ENCODE measurements at places on chromosomes 12 and 14.

GRCh38 chr14:54665946-54666345 lies 99.0 kb downstream of the SAMD4A start:
- DNase-seq = no peak

DNA sequence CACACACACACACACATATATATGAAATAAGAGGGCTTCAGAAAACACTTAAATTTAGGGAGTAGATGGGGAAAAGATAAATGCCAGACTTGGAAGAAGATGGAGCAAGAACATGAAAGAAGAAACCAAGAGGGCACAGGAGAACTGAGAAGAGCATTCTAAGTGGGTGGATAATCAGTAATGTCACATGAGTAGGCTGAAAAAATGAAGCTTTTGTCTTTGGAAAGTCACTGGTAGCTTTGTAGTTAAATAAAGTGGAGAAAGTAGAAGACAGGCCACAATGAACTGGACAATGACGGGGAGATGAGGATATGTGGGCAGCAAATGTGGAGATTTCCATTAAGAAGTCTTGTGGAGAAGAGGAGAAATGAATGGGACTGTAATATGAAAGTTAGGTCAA lies 2.2 kb upstream of the ZC2HC1C start:
- no peak for DNase-seq

DNA sequence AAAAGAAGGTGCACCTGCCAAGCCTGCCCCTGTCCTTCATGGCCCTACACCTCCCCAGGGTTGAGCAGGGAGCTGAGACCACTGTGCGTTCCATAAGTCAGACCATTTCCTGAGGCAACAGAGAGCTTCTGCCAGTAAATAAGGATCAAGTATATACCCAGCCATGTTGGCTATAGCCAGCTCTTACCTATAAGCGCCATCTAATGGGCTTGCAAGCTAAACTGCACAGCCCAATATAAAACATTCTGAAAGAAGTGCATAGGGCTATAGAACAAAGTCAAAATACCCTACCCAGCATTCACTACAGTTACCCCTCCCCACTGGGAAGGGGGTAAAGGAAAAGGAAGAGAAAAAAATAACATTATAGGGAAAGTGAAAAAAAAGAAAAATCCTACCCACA lies 59.3 kb upstream of the SCAF11 start:
- DNase-seq = no peak

DNA sequence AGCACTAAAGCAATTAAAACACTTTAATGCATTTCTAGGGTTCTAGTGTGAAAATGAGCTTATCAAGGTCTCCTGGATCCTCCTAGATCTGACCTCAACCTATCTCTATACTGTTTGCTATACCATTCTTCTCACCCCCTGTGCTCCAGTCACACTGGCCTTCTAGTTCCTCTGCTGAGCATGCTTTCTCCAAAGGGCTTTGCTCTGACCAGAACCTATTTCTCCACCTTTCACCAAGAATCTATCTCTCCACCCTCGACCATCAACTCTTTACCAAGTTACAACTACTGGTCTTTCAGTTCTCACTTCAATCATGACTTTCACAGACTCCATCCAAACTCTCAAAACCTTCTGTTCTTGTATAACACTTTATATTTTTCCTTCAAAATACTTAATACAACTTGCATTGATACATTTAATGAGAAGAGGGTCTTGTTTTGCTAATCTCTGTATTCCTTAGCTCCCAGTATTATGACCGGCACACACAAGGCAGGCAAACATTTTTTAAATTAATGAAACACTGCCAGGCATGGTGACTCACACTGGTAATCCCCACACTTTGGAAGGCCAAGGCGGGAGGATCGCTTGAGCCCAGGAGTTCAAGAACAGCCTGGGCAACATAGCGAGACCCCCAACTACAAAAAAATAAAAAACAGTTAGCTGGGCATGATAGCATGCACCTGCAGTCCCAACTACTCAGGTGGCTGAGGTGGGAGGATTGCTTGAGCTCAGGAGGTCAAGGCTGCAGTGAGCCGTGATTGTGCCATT lies 22.8 kb downstream of the PPP1R12A start:
- DNase-seq = no peak

GRCh38 chr12:107847430-107847829 lies 72.9 kb downstream of the ASCL4 start:
- no peak for DNase-seq

GRCh38 chr12:52307836-52308805 lies 13.1 kb downstream of the KRT83 start:
- DNase-seq = peak; percentile 14

DNA sequence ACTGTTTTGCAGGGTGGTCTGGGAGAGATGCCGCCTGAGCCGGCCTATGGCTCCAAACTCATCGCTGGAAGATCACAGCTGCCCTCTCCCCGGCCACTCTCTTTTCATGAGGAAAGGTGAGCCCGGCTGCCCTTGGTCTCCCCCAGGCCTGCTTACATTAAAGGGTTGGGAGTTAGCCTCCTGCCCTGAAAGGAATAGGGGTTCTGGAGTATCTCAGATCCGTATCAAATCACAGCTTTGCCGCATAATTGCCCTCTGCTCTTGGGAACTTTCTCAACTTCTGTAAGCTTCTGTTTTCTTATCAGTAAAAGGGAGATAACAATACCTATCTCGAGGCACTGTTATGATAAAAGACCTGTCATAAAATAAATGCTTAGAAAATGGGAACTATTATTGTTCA lies 17.6 kb downstream of the PHLDA1 start:
- no peak for DNase-seq

- DNase-seq = no peak
Measured at GRCh38 chr14:31745741-31746140, 184.5 kb downstream of the NUBPL start.

DNA sequence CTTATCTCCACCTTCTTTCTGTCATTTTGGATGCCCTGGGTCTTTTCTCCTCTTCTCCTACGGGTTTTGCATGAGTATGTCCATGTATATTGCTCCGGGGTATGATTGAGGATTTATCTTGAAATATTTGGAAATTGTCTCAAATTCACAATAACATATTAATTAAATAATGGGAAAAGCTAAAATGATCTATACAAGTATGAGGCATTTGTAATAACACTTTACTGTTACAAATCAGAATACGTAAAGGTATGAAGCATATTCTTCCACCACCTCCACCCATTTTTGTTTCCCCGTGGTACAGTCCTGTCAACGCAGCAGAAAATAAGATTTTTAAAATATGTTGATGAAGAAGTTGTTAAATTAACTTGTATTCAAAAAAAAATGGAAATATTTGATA lies 91.3 kb downstream of the PPP2R5C start:
- no peak for DNase-seq

DNA sequence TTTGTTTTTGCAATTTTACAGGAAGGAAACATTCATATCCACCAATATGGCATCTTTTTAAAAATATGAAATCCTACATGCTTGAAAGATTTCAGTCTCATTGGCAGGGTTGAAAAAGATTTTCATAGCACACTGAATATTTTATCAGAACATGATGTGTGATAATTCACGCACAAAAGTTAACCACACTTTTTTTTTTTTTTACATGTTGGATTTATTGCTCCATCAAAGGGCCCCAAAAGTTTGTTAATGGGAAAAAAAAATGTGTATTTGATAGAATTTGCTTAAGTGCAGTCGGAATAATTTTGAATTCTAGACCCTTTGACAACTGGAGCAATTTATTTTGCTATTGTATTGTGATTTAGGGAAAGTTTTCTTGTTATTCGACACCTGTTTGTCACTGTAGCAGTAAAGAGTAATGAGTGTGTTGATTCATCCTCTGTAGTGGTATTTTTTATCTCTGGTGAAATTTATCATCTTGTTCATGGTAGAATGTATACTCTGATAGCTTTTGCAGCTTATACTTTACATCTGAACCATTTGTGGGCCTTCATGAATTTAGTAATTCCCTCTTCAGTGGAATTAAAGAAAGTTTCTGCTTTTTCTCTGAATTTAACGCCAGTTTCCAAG lies 1.1 kb downstream of the EML1 start:
- DNase-seq = no peak

GRCh38 chr12:115468087-115468510 lies 784.1 kb upstream of the TBX3 start:
- DNase-seq = no peak

DNA sequence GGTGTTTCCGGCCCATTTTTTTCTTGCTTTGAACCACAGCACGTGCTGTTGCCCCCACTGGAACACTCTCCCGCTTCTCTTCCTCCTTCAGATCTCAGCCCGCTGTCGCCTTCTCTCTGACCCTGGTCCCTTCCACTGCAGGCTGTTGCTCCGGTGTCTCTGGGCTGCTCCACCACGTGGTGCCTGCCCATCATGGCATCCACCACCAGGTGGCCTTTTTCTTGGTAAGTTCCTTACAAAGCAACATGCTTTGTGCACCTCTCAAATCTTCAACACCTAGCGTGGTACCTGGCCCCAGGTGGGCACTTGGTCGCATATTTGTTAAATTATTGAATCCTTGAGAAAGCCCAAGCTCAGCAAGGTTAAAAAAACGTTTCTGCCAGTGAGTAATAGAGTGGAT lies 19.1 kb downstream of the TUNAR start:
- DNase-seq = no peak

DNA sequence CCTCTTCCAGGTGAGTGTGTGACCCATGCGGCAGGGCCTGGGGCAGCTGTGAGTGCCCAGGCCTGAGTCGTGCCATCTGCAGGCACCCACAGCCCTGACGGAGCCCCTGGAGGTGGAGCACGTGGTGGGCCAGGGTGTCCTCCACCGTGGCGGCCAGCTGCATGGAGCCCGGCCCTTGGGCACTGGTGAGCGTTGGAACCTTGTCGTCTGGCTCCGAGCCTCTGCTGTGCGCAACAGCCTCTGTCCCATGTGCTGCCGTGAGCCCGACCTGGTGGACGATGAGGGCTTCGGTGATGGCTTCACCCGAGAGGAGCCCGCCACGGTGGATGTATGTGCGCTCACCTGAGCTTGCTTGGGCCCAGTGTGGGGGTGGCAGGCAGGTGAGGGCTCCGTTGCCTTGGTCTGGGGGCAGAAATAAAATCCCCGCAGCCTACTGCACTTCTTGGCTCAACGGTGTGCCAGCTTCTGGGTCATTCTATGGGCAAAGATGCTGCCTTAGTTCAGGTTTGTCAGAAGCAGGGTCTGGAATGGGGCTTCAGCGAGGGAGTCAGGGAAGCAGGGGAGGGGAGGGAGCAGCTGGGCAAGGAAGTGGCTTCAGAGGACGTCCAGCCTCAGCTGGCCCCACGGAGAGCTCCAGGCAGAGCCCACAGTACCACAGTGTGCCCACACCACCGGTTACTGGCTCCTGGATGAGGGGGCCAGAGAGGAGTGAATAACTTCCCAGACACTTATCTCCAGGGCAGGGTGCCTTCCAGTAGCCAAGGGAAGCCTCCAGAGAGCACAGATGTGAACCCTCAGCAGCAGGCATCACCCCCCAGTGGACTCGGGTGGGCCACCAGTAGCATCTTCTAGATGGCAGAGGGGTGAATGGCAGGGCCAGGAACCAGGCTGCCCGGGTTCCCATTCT lies 1.2 kb upstream of the ARL6IP4 start:
- DNase-seq = no peak

- DNase-seq = no peak
Measured at GRCh38 chr12:106767954-106768822, 6.3 kb upstream of the RIC8B start.

- DNase-seq = no peak
Measured at GRCh38 chr12:20314328-20314727, 54.0 kb upstream of the PDE3A start.

DNA sequence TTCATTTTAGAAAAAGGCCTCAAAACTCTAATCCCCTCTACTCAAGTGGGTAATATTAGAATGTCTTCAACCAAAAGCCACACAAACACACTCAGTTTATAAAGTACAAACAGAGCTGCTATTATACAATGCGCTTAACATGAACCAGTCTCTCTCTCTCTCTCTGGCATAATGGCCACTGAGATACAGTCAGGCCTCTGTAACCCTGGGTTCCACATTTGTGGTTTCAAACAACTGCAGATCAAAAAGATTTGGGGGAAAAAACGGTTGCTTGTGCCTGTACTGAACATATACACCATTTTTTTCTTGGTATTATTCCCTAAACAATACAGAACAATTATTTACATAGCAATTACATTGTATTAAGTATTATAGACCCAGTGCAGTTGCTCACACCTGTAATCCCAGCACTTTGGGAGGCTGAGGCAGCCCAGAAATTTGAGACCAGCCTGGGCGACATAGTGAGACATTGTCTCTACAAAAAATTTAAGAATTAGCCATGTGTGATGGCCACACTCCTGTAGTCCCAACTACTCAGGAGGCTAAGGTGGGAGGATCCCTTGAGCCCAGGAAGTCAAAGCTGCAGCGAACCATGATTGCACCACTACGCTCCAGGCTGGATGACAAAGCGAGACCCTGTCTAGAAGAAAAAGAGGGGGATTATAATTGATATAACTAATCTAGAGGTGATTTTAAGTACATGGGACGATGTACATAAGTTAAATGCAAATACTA lies 5.6 kb downstream of the SLC11A2 start:
- no peak for DNase-seq

GRCh38 chr12:51507178-51507577 lies 82.5 kb downstream of the SLC4A8 start:
- no peak for DNase-seq

- no peak for DNase-seq
Measured at GRCh38 chr14:62006116-62006731, 244.0 kb downstream of the SNAPC1 start.

- DNase-seq = peak; percentile 81
Measured at GRCh38 chr12:51323966-51324895, at the start of gene BIN2. BIN2 (minus strand) TSS chr12:51324174; CDS start chr12:51324102, 72 bp downstream.
